ENCODE measurements at places on chromosomes 3 and 15. TPM values are rescaled to one million over a fixed set of nuclear protein-coding genes. Genes with fewer than 3 reads are reported as not detected.

GOLGA8S gene
- total RNA-seq = 0.21 TPM

FAM81A gene
- total RNA-seq = 3.0 TPM

P2RY1 gene
- 16.9 TPM for total RNA-seq

DGKG gene
- 2.2 TPM for total RNA-seq

GOLGA6A gene
- not detected for total RNA-seq

Data from tongue (tissue), 3 donors.